RPMI7951 (cell line): ENCODE measurements at places on chromosomes 11 and 22.
A peak's percentile ranks its signal among the peaks of the same experiment; 100 is the strongest.

DNA sequence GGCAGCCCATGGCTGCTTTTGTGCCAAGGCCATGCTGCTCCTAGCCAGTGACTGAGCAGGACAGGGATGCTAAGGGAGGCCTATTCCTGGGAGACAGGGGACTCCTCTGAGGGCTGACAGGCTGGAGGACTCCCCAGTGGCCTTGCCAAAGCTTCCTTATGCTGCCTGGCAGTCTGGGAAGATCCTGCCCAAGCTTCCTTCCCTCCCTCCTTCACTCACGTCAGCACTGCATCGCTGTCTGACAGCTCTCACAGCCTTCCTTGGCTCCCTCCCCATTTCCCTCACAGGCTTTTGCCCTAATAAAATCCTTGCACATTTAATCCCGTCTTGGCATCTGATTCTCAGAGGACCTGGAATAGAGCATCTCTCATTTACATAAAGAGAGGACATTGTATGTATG, 26.5 kb downstream of the HTR3A start:
- DNase-seq = no peak

- DNase-seq = no peak
Measured at GRCh38 chr11:106813806-106814205, 204.5 kb downstream of the GUCY1A2 start.

DNA sequence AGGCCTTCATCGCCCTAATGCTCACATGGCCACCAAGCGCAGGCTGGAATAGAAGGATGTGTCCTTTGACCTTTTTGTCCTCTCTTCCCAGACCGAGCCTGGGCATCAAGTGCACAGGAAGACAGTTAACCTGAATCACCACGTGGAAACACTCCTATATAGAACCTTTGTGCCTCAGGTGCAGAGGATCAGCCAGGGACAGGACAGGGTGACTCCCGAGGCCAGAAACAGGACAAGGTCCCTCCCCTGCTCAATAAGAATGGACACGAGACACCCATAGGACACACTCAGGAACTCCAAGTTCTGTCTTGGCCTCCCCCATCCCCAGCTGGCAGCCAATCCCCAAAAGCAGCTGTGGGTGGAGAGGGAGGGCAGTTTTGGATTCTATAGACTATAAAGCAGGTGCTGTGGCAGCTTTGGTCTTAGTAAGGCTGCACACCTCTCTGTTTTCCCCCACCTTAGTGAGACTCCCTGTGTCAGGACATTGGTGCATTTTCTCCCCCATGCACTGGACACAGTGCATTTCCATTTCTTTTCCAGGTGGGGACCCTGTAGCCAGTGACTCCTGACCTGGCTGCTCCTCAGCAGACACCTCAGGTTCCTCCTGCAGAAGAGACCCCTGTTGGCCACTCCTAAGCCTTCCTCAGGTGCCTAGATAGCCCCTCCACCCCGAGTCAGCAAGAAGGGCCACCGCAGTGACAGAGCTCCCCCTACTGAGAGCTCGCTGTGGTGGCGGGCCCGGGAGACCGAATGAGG, 43.6 kb upstream of the POU2AF1 start:
- DNase-seq = no peak

GRCh38 chr11:70146895-70147520, 56.1 kb upstream of the FADD start:
- no peak for DNase-seq

- no peak for DNase-seq
Measured at GRCh38 chr11:35526370-35526792, 965 bp upstream of the PAMR1 start.

- no peak for DNase-seq
Measured at GRCh38 chr11:33692541-33692940, 8.1 kb downstream of the C11orf91 start.

DNA sequence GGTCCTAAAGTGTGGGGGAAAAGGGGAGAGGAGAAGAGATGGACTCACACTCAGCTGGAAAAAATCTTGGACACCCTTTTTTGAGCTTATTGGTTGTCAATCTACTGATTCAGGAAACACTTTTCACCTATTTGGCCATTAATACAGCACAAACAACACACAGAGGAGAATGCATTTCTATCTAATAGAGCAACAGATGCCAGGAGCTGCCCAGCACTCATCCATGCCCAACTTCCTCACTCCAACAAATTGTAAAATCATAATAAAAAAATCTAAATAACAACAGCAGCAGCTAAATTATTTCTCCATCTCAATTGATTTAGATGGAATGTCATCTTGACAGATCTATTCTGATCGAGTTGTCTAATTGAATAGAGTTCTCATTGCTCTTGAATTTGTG, 628.2 kb downstream of the OPCML start:
- DNase-seq = no peak

- no peak for DNase-seq
Measured at GRCh38 chr11:35478471-35479091, 46.8 kb downstream of the PAMR1 start.

GRCh38 chr11:75565221-75565814, 3.3 kb downstream of the SERPINH1 start:
- DNase-seq = peak; percentile 97

GRCh38 chr11:29119116-29119515, 897.7 kb downstream of the KCNA4 start:
- no peak for DNase-seq

DNA sequence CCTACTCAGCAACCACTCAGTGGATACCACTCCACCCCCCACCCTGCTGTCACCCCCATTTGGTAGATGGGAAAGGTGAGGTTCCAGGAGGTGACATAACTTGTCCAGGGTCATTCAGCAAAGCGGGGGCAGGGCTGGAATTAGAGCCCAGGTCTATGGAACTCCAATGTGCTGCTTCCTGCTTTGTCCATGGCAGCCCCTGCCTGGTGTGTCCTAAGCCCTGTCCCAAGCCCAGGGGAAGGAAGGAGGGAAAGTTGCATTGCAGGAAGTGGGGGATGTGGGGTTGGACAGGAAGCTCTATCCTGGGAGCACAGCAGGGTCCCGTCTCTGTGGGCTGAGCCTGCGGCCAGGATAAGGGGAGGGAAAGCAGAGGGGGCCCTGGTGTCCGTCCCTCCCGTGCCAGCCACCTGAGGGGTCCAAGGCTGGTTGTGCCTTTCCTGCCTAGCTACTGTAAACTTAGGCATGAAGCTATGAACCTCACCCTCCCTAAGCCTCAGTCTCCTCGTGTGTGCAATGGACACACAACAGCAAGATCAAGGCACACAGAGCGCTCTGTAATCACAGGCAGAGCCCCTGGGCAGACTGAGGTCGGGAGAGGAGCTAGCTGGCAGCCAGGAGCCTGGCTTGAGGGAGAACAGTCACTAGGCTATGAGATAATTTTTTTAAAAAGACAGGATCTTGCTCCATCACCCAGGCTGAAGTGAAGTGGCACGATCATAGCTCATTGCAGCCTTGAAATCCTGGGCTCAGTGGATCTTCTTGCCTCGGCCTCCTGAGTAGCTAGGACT, 12.9 kb downstream of the GAL3ST1 start:
- DNase-seq = no peak

GRCh38 chr11:87301785-87302540, 264.2 kb downstream of the TMEM135 start:
- DNase-seq = no peak

DNA sequence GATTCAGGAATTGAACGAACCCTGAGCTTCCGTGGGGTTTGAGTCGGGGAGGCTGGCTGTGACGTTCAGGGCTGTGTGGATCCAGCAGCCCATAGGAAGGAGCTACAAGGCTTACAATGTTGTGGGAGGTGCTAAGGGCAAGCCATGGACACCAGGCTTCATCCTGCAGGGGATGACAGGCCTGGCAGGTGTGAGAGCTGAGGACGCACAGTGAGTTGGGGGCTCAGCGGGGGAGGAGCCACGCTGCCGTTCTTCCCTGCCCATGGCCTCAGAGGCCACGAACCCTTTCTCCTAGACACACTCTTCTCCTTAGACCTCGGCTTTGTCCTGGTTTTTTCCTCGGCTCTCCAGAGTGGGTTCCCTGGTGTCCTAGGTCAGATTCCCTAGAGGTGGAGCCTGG, 113.3 kb upstream of the SLC22A12 start:
- no peak for DNase-seq

GRCh38 chr22:45502215-45503049, at the start of gene FBLN1:
Gene FBLN1, plus strand, starts transcription at chr22:45502883. Its CDS starts 103 bp downstream, at chr22:45502986.
- no peak for DNase-seq

GRCh38 chr22:39017596-39018365, 3.1 kb upstream of the APOBEC3D start:
- DNase-seq = no peak

DNA sequence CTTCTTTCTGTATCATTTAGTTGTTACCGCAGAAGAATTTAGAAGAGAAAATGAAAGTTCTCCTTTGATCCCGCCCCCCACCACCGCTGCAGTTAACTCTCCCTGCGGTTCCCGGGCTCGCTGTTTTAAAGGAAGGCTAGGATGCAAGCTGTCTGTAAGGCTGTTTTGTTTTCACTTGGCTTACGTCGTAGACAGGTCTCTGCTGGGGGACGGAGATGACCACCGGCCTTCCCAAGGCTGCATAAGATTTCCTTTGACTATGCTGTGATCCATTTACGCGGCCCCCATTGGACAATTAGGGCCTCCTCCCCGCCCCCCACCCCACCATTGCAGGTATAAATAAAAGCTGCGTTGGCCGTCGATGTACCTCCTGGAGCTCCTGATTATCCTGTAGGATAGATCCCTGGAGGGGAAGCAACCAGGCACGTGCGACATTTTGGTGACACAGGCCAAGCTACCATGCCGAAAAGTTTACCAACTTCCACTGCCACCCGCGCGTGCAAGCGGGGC, 1.4 kb upstream of the CPT1A start:
- peak; percentile 48 for DNase-seq

GRCh38 chr22:28231441-28231840, 312.4 kb upstream of the PITPNB start:
- DNase-seq = no peak

DNA sequence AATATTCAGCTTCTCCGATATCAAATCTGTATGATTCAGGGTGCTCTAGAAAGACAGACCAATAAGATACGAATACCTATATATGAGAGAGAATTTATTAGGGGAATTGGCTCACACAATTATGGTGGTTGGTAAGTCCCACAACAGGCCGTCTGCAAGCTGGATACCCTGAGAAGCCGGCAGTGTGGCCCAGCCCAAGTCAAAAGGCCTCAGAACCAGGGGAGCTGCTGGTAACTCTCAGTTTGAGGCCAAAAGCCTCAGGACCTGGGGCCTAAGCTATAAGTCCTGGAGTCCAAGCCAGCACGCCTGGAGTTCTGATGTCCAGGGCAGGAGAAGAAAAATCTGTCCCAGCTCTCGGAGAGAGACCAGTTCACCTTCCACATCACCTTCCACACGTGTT, 318.7 kb downstream of the BRD1 start:
- DNase-seq = no peak

DNA sequence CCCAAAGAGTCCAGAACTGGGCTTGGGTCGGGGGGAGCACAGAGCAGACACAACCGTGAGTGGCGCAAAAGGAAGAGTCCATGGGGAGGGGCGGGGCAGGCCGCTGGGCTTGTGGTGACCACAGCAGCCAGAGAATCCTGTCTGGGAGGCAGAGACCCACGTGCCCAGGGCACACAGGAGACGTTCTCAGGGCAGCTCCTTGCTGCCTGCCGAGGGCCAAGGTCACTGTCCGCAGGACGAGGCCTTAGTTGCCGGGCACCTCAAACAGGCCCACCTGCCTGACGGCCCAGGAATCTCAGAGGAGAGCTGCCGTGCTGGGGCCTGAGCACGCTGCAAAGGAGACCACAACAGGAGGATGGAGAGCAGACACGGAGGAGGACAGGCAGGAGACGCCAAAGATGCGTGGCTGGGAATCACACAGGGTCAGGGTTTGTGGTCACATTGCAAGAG, 87.8 kb downstream of the MYEOV start:
- DNase-seq = no peak
